ENCODE measurements at places on chromosomes 1 and 21.

- DNase-seq, result no peak
These were observed 8.5 kb downstream of the CHD5 start for GRCh38 chr1:6171548-6172124.

GRCh38 chr1:93437976-93438605 is 9.8 kb upstream of the FNBP1L start:
- DNase-seq, result no peak

GRCh38 chr21:45013260-45013841 is 61.0 kb upstream of the ADARB1 start:
- no peak for DNase-seq

DNA sequence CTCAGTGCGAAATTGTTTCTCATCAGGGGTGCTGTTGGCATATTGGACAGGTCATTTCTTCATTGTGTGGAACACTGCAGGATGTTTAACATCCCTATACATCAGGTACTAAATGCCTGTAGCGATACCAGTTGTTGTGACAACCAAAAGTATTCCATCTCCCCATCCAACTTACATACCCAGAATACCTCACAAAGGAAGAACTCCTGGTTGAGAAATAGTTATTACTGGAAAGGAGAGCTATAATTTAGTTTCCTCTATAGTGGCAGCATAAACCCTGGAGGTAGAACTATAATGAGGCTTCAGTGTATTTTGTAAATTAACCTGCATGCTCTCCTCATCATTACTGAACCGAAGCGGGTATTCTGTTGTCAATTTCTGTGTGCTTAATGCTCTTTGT is 45.1 kb downstream of the IVNS1ABP start:
- DNase-seq, result no peak

- no peak for DNase-seq
These were observed 126.9 kb downstream of the NOS1AP start for GRCh38 chr1:162196387-162196786.

GRCh38 chr21:22763442-22763841 is 1765.2 kb downstream of the NCAM2 start:
- no peak for DNase-seq

GRCh38 chr1:214066936-214067335 is 79.2 kb downstream of the PROX1 start:
- no peak for DNase-seq

GRCh38 chr1:57796616-57797015 is 372.8 kb upstream of the DAB1 start:
- no peak for DNase-seq

DNA sequence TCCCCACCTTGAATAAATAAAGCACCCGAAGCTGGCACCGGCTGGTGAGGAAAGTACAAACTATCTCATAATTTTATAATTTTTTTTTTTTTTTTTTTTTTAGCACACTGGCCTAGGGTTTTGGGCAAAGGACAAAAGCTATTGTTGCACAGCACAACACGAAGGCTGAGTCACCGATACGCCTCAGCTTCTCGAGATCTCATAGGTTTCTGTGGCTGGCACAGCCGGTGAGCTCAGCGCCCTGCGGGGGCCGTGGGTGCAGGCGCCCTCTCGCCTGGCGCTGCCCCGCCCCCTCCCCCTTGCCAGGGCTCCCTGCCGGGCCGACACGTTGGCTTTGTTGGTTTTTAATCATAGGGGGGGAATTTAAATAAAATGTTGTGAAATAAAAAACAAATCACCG is 17.2 kb downstream of the CASZ1 start:
- DNase-seq, result no peak

GRCh38 chr1:23555270-23555985 is 3.9 kb downstream of the ID3 start:
- no peak for DNase-seq

GRCh38 chr1:16348414-16349182 is 3.7 kb downstream of the FBXO42 start:
- DNase-seq, result no peak

DNA sequence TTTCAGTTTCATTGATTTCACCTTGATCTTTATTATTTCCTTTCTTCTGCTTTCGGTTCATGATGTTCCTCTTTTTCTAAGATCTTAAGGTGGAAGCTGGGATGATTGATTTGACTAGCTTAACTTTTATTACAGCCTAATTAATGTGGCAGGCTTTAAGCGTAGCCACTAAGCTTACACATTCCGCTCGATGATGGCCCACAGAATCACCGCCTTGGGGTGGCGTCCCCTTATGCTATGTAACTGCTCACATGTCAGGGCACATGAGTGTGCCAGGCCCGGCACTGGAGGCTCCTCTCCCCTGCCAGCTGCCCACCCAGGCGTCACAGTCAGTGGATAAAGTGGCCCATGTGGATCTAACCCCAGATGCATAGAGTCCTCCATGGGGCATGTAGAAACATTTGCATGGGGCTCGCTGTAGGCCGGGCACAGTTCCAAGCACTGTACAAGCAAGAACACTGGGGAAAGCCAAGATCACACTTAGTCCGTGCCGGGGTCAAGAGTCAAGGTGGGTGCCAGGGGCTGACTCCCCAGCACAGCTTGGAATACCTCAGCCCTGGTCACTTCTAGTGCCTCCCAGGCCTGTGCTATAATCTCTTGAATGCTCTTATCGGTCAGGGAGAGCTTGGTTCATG is 41.7 kb downstream of the PKNOX1 start:
- DNase-seq, result no peak

- no peak for DNase-seq
These were observed 9.2 kb downstream of the PDXK start for GRCh38 chr21:43728154-43728466.

- no peak for DNase-seq
These were observed 15.9 kb upstream of the POGZ start for GRCh38 chr1:151475175-151475574.

DNA sequence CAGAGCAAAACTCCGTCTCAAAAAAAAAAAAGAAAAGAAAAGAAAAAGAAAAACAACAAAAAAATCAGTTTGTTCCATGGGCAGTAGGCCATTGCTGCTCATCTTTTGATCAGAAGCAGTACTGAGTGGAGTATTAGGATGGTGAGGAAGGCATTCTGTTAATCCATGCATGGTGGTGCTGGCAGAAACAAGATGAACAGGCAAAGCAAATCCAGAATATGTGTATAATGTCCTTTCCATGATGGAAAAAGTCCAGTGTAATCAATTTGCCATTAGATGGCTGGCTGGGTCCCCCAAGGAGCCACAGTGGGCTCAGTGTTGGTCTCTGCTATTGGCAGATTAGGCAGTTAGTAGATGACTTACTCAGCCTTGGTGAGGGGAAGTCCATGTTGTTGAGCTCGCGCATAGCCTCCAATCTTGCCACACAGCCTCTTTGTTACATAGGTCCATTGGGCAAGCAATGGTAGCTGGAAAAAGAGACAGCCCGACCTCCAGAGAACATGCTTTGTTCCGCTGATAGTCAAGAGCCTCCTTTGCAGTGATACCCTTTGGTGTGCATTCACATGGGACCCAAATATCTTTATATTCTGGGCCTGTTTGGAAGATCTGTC is 23.3 kb downstream of the H3-3A start:
- DNase-seq, result no peak

GRCh38 chr1:231099996-231100767 is 60.1 kb upstream of the FAM89A start:
- no peak for DNase-seq

DNA sequence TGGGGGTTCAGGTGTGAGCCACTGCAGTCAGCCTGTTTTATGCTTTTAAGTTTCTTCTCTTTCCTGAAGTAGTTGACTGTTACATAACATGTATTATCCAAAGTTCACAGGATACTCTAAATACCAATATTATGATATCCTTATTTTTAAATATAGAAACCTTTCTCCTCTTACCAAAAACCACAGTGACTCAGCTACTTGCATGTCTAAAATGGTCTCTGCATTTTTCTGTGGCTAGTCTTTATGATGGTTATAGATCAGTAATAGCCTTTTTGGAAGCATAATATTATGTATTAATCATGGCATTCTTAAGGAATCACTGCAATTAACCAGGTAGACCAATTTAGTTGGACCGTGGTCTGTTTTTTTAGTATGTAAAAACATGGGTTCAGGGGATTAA is 210.8 kb upstream of the CACYBP start:
- no peak for DNase-seq

GRCh38 chr1:221839321-221839720 is 97.4 kb upstream of the DUSP10 start:
- DNase-seq, result no peak

DNA sequence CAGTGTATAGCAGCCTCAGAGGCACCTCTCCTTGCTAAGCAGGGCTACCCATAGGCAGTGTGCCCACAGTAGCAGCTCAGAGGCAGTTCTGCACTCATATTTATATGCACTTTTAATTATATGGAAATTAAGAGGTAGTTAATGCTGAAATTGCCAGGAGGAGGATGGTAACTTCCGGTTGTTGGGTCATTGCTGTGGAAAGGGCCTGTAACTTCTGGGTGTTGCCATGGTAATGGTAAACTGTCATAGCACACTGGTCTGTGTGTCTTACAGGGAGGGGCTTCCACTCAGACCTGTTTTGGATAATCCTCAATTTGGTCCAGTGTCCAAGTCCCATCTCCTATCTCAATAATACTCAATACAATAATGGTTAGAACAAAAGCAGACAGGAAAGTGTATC is 7.6 kb downstream of the CFH start:
- DNase-seq, result no peak

DNA sequence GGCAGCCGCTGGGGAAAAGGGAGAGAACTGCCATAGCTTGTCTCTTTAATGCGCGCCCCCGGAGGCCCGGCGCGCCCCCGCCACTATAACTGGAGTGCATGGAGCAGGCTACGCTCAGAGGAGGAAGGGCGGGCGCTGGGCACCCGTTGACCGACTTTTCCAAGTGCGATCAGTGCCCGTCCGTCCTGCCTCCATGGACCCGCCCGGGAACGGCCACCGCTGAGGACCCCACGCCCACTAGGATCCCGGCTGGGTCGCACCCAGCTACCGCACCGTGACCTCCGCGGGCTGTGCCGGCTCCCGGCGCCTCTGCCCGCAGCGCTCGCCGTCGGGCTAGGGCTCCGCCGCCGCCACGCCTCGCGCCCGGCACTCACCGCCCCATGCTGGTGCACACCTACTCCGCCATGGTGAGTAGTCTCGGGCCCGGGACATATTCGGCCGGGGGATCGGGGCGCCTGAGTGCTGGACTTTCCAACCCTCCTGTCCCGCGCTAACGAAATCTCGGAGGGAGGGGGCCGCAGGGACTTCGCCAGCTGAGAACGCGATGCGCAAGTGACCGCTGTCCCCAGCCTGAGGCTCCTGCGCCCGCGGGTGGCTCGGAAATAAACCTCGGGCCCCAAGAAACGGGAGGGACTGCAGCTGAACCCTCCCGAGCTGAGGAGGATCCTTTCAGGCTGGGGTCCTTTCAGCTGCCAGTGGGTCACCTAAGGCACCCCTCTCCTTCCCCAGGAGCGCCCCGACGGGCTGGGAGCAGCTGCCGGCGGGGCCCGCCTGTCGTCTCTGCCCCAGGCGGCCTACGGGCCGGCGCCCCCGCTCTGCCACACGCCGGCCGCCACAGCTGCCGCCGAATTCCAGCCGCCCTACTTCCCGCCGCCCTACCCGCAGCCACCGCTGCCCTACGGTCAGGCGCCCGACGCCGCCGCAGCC is at the start of gene TFAP2E:
TFAP2E (plus strand) TSS at position 117 of the 927 bp plus-strand sequence; CDS start at position 381, 264 bp downstream.
- no peak for DNase-seq

- DNase-seq, result no peak
These were observed 6.0 kb upstream of the TNFRSF25 start for GRCh38 chr1:6471970-6472368.

GRCh38 chr1:214678386-214678785 is 75.4 kb downstream of the CENPF start:
- DNase-seq, result no peak

DNA sequence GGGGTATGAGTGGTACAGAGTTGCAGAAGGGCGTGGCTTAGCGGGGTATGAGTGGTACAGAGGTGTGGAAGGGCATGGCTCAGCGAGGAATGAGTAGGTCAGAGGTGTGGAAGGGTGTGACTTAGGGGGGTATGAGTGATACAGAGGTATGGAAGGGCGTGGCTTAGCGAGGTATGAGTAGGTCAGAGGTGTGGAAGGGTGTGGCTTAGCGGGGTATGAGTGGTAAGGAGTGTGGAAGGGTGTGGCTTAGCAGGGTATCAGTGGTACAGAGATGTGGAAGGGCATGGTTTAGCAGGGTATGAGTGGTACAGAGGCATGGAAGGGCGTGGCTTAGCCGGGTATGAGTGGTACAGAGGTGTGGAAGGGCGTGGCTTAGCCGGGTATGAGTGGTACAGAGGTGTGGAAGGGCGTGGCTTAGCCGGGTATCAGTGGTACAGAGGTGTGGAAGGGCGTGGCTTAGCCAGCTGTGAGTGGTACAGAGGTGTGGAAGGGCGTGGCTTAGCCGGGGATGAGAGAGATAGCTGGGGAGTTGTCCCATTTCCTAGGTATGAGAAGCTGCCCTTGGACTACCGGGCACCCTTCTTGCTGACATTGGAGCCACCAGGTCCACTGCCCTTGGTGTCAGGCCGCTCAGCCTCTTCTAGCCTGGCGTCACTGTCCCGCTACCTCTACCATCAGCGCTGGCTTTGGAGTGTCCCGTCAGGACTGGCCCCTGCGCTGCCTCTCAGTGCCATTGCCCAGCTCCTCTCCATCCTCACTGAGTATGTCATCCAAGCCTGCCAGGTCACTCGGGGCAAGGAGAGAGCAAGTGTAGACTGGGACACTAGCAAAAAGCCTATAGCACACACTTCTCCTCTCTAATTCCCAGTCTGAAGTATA is 29.8 kb downstream of the HYI start:
- no peak for DNase-seq

GRCh38 chr1:238621405-238621804 is 730.7 kb upstream of the ZP4 start:
- DNase-seq, result no peak

GRCh38 chr1:31655104-31655503 is 10.4 kb upstream of the PEF1 start:
- no peak for DNase-seq

GRCh38 chr1:154607106-154607608 is 829 bp downstream of the ADAR start:
- DNase-seq, result no peak

DNA sequence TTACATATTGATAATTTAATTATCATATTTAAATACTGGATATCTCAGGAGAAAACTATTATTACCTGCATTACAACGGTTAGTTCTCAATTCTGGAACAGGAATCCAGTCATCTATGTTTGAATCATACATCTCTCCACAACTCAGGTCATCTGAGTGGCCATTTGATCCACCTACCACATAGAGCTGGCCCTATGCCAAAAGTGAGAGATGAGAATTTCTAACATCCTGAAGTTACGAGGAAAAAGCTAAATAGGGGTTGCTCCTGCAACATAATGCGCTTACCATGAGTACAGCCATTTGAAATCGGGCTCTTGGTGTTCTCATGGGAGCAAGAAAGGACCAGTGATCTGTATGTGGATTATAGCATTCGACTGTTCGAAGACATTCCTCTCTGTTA is 16.9 kb downstream of the IVNS1ABP start:
- DNase-seq, result no peak

DNA sequence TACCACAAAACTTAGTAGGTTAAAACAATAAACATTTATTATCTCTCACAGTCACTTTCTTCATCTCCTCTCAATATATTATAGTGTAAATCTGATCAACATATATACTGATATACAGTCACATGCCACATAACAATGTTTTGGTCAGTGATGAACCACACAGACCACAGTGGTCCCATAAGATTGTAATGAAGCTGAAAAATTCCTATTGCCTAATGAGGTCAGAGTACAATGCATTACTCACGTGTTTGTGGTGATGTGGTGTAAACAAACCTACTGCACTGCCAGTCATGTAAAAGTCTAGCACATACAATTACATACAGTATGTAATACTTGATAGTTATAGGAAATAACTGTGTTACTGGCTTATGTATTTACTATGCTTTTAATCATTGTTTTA is 30.1 kb downstream of the OLFML3 start:
- DNase-seq, result no peak

- peak; percentile 62 for DNase-seq
These were observed 17.1 kb upstream of the SPSB1 start for GRCh38 chr1:9275567-9276034.
